SJCRH30 (cell line): ENCODE measurements at places on chromosomes 16 and 17. TPM values are rescaled to one million over a fixed set of nuclear protein-coding genes. Genes with fewer than 3 reads are reported as not detected.
A peak's percentile ranks its signal among the peaks of the same experiment; 100 is the strongest.

DNA sequence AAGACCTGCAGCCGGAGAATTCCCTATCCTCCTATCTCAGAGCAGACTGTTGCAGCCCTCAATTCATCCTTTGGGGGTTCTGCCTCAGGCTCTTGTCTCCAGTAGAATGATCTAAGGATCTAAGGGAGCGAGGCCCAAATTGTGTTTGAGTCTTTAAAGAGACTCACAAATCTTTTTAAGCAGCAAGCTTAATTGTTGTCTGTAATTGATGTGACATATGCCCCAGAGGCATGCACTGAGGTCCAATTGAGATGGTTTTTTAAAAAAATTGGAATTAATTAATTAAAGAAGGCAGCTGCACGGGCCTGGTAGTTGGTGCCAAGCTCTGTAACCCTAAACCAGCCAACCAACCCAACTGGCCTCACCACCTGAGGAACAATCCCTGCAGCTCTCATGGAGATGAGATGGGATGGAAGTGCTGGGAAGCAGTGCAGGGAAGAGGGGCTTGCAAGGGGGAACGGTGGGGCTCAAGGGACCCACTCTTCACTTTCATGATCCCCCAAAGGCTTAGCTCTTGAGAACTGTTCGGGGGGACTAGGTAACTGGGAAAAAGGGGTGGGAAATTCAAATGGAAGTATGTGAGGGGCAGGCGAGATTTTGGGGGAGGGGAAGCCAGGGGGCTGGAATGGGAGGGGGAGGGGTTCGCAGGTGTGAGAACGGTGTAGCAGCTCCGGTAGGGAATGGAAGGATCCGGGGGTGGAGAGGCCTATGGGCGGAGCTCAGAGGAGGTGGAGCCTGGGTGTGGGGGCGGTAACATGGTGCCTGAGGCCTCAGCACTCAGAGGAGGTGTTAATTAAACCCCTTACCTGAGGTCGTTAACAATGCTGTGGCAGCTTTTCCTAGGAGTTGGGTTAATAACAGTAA is 9.2 kb upstream of the ZNF652 start:
- DNase-seq = no peak
- no peak overlapping the region for H3K27ac ChIP-seq
- H3K4me1 ChIP-seq = no peaks in the 10 kb centered on the region
- no peaks in the 10 kb centered on the region for H3K36me3 ChIP-seq
- H3K4me3 ChIP-seq = no peak overlapping the region
- no peaks in the 10 kb centered on the region for H3K27me3 ChIP-seq

Gene SMURF2
- 22.1 and 26.3 TPM in 2 replicates for total RNA-seq

GRCh38 chr17:53942898-53943297 is 120.2 kb downstream of the KIF2B start:
- DNase-seq = no peak
- no peak overlapping the region for H3K27ac ChIP-seq
- H3K27me3 ChIP-seq = no peaks in the 10 kb centered on the region
- H3K4me3 ChIP-seq = no peak overlapping the region
- H3K36me3 ChIP-seq = no peaks in the 10 kb centered on the region

GRCh38 chr16:66251476-66252160 is 114.9 kb upstream of the CDH5 start:
- no peak for DNase-seq
- H3K4me1 ChIP-seq = peaks cover 48% of the 10 kb centered on the region
- peak overlapping the region; percentile 97 for H3K27ac ChIP-seq
- H3K36me3 ChIP-seq = no peaks in the 10 kb centered on the region
- H3K27me3 ChIP-seq = no peaks in the 10 kb centered on the region

Gene ITGAX
- total RNA-seq = not detected in 2 replicates

DNA sequence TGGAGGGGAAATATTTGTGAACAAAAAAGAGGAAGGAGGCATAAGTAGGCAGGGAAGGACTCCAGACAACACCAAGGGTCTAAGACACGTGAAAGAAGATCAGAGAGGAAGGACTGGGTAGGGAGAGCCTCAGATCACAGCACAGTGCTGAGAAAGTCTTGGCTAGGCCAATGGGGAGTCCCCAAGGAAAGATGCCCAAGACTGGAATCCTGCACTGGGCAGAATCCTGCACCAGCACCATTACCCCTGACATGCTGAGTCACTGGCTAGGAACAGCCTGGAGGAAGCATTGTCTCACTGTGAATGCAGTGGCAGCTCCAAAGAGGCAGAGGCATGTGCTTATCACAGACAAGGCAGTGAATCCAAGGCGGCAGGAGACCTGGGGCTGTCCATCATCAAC is 19.2 kb downstream of the CLEC19A start:
- no peak overlapping the region for H3K27ac ChIP-seq
- no peaks in the 10 kb centered on the region for H3K27me3 ChIP-seq
- no peak for DNase-seq
- 0 out of 2 replicates have a peak, but pooled peaks cover 2% of the 10 kb centered on the region for H3K4me1 ChIP-seq
- no peak overlapping the region for H3K4me3 ChIP-seq

DNA sequence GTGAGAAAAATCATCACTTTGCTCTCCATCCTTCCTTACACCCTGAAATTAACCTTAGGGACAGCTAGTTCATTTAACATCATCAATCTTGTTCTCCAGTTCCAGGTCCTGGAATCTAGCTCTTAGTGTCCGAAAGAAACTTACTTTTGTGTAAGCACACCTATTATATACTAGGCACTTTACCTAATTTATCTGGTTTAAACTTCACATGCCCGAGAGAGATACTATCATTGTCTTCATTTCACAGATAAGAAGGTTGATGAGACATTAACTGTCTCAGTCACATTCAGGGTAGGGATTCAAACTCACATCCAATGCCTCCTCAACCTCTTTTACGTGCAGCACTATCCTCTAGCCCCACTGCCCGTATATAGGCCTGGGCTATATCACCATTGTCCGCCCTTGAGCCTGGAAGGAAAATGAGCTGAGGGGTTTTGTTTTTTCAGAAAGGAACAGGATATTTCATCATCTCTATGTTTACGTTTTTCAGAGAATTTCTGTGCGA is 501 bp upstream of the AP2B1 start:
- no peaks in the 10 kb centered on the region for H3K27me3 ChIP-seq
- peak overlapping the region; percentile 94 for H3K27ac ChIP-seq
- peak overlapping the region; percentile 94 for H3K4me3 ChIP-seq
- no peak for DNase-seq

Gene ST6GALNAC2
- total RNA-seq = 0.20 TPM in 1 of 2 replicates, not detected in the other
